ENCODE measurements at places on chromosomes 7 and 10. TPM values are rescaled to one million over a fixed set of nuclear protein-coding genes. Genes with fewer than 3 reads are reported as not detected.

DNA sequence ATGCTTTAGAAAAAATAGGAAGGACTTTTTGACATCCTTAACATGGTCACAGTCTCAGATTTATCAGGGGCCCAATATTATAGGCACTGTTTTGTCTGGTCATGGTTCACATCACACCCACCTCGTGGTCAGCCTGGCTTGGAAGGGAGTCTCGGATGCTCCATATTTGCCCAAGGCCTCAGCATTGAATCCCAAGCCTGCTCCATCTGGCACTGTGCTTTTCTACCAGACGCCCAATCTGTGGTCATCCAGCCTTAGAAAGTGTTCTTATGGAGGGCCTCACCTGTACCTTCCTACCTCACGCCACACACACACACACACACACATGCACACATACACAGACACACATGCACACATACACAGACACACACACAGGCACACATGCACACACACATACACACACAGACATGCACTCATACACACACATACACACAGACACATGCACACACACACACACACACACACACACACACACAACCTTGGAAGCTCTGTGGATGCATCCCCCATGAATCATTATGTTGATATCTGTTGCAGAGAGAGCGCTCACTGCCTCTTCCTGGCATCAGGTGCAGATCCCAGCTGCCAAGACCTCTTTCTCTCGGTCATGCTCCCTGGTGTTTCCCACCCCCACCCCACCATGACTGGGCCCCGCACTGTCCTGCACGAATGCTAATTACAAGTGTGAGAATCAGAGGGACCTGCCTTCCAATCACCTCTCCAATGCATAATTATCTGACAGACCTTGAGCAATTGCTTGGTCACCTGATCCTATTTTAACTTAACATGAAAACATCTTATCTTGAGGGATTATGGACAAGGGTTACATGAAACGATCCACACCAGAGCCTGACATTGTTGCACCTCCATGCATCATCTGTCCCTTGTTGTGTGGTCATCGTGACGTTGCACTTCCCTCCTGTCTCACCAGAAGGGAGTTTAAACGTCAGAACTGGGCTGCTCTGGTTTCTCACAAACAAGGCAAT lies 122.7 kb upstream of the TMEM72 start:
- peaks cover 3% of the 10 kb centered on the region for H3K27me3 ChIP-seq

- H3K27me3 ChIP-seq = no peaks in the 10 kb centered on the region
- no peaks in the 10 kb centered on the region for H3K36me3 ChIP-seq
- no peak overlapping the region for H3K27ac ChIP-seq
Measured at GRCh38 chr7:28862595-28863272, 95.4 kb downstream of the TRIL start.

DNA sequence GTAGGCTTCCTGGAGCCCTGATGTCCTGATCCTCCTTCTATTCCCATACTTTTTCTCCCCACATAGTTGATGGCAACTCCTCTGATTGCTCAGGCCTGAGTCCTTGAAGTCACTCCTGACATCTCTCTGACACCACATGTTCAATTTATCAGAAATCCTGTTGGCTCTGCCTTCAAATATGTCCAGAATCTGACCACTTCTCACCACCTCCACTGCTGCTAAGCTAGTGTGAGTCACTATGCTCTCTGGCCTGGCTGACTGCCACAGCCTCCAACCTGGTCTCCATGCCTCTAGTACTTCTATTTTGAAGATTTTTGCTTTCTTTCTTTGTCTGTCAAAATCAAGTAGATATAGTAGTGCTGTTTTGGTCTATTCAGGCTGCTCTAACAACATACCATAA lies 53.0 kb downstream of the TMEM229A start:
- no peak overlapping the region for H3K27ac ChIP-seq
- no peak overlapping the region for H3K4me3 ChIP-seq
- H3K4me1 ChIP-seq = no peaks in the 10 kb centered on the region
- no peak for DNase-seq
- H3K27me3 ChIP-seq = peaks cover 1% of the 10 kb centered on the region

The GHRHR gene
- total RNA-seq = 7.5 TPM

GRCh38 chr7:87512906-87513305 lies 37.4 kb upstream of the ABCB4 start:
- H3K4me1 ChIP-seq = peaks cover 2% of the 10 kb centered on the region
- no peak for DNase-seq
- no peak overlapping the region for H3K4me3 ChIP-seq
- no peaks in the 10 kb centered on the region for H3K36me3 ChIP-seq

The NCF1 gene
- total RNA-seq = 0.80 TPM

- peaks cover 7% of the 10 kb centered on the region for H3K36me3 ChIP-seq
- DNase-seq = peak; percentile 46
- no peak overlapping the region for H3K4me3 ChIP-seq
- H3K27ac ChIP-seq = no peak overlapping the region
Measured at GRCh38 chr10:120600871-120601649, 144.0 kb downstream of the PLPP4 start.

DNA sequence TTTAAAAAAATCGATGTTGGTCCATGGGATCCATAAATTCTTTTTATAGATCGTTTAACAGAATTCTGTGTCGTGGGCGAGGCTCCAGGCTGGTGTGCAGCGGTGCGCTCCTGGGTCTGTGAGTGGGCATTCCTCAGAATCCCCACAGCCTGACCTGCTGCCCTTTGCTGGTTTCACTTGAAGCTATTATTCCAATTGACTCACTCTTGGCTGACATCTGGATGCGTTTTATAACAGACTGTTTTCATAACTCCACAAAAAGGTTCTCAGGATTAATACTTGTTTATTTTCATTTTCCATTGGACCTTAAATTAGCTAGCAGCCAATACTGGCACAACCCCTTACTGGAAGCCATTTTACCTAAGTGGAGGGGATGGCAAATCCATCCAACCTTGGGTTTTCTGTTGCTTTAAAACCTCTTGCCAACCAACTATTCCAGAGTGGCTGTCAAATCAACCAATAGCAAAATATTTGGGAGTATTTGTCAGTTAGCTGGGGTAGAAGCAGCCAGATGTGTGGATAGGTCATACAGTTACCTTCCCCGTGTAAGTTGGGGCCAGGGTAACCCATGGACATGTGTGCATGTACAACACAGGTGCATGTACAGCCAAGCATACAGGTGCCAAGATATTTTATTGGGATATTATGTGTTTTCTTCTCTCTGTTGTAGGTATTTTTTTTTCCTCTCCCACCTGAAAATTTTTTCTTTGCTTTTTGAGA lies 160.7 kb upstream of the ZNF32 start:
- H3K36me3 ChIP-seq = no peaks in the 10 kb centered on the region
- DNase-seq = no peak
- H3K4me3 ChIP-seq = no peak overlapping the region
- no peak overlapping the region for H3K27ac ChIP-seq

DNA sequence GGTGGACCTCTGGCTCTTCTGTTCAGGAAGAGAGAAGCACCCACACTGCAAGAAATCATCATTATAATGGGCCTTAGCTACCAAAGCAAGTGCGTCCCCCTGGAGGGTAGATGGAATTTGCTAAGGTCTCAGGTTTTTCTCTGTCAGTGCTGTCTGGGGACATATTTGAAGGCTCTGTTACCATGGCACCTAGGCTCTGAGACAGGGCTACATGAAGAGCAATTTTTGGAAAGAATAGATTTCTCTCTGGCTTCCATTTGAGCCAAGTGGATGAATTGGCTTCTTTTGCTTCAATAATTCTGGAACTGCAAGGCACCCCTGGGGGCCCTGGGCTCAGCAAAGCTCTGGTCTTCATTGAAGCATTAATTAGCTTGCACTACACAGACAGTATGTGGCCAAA lies 349.1 kb upstream of the GALNT17 start:
- no peak overlapping the region for H3K27ac ChIP-seq
- DNase-seq = no peak
- peaks cover 2% of the 10 kb centered on the region for H3K27me3 ChIP-seq
- no peak overlapping the region for H3K4me3 ChIP-seq

- no peak for DNase-seq
- no peaks in the 10 kb centered on the region for H3K36me3 ChIP-seq
- no peak overlapping the region for H3K27ac ChIP-seq
- H3K4me3 ChIP-seq = no peak overlapping the region
Measured at GRCh38 chr10:61313460-61313859, 139.7 kb downstream of the TMEM26 start.

The PCGF5 gene
- total RNA-seq = 21.5 TPM

The PTER gene
- total RNA-seq = 2.3 TPM

DNA sequence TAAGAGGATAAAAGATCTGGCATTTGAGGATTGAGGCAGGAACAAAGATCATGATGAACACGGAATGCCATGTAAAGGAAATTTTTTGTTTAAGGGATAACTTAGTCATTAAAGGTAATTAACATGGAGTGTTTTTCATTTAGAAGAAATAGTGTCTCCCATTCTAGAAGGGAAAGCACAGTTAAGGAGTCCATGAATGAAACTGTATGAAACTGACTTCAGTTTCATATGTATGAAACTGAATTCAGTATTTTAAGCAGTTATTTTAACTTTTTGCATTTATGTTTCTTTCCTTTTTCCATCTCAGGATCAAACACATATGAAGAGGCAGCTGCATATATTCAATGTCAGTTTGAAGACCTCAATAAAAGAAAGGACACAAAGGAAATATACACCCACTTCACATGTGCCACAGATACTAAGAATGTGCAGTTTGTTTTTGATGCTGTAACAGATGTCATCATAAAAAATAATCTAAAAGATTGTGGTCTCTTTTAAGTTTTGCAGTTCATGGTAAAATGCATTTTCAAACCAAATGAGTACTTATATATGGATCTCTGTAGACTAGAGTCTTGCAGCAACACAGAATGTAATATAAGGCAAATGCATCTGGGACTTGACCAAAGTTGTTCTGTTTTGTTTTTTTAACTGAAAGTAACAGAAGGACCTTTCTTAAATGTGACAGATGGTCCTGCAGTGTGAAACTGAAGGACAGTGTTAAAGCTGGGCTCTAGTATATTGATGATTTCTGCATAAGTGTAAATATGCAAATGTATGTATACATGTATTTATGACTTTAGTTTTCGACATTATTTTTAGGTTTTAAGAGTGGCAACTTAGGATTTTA lies 82.6 kb downstream of the GNAI1 start:
- peaks cover 8% of the 10 kb centered on the region for H3K4me1 ChIP-seq
- DNase-seq = no peak
- H3K27me3 ChIP-seq = peaks cover 2% of the 10 kb centered on the region
- H3K36me3 ChIP-seq = peaks cover 18% of the 10 kb centered on the region
- H3K4me3 ChIP-seq = no peak overlapping the region
- no peak overlapping the region for H3K27ac ChIP-seq

The GIMAP8 gene
- total RNA-seq = 143 TPM

DNA sequence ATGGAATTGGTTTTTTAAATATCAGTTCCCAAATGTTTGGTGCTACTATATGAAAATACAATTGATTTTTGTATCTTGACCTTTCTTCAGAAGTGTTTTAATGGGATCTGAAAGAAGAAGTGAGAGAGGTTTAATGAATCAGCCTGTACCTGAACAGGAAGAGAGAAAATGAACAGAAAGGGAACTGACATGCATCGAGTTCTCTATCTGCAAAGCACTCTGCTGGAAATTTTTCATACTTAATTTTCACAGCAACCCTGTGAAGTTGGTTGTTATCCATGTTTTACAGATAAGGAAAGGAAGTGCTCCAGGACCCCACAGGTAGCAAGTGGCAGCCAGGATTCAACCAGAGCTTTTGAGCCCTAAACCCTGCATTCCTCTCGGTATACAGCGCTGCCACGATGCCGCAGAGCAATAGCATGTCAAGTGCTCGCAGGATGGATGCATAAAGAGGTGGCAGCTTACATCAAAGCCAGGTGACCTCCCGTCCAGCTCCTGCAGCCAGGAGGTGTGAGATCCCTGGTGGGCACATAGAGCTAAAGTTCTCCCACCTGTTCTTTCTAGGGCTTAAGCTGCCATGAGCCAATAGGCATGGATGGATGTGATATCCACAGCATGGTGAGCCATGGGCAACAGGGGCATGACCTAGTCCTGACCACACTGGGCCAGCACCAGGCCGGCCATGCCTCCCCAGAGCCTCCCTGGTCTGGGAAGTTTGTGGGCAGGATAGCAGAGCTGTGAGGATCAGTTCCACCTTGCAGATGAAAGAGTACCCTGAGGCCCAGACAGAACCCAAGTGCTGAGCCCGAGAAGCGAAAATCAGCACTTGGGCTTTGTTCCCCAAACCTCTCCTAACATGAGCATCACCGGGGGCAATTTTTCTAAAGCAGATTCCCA lies 57.2 kb downstream of the CALML3 start:
- H3K4me1 ChIP-seq = peaks cover 31% of the 10 kb centered on the region
- H3K27ac ChIP-seq = peak overlapping the region; percentile 80
- H3K4me3 ChIP-seq = no peak overlapping the region
- peaks cover 6% of the 10 kb centered on the region for H3K27me3 ChIP-seq
- no peaks in the 10 kb centered on the region for H3K36me3 ChIP-seq
- no peak for DNase-seq

GRCh38 chr10:132803416-132804210 lies 17.7 kb upstream of the NKX6-2 start:
- no peak for DNase-seq
- H3K4me3 ChIP-seq = no peak overlapping the region
- no peaks in the 10 kb centered on the region for H3K36me3 ChIP-seq

DNA sequence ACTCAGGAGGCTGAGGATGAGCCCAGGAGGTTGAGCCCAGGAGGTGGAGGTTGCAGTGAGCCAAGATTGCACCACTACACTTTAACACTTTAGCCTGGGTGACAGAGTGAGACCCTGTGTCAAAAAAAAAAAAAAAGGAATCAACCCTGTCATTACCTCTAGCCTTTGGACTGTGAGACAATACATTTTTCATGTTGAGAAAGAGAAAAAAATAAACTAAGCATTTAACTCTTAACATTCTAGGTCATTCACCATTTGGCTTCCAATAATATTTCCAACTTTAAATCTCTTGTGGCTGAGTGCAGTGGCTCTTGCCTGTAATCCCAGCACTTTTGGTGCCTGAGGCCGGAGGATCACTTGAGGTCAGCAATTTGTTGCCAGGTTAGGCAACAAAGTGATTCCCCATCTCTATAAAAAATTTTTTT lies 41.9 kb upstream of the TPST1 start:
- no peaks in the 10 kb centered on the region for H3K27me3 ChIP-seq
- no peaks in the 10 kb centered on the region for H3K4me1 ChIP-seq
- peaks cover 9% of the 10 kb centered on the region for H3K36me3 ChIP-seq

- peaks cover 3% of the 10 kb centered on the region for H3K36me3 ChIP-seq
- H3K4me3 ChIP-seq = no peak overlapping the region
- no peak overlapping the region for H3K27ac ChIP-seq
- H3K27me3 ChIP-seq = peaks cover 3% of the 10 kb centered on the region
- peaks cover 2% of the 10 kb centered on the region for H3K4me1 ChIP-seq
Measured at GRCh38 chr7:44624318-44624717, 17.9 kb downstream of the OGDH start.

The PNLIPRP2 gene
- total RNA-seq = not detected

DNA sequence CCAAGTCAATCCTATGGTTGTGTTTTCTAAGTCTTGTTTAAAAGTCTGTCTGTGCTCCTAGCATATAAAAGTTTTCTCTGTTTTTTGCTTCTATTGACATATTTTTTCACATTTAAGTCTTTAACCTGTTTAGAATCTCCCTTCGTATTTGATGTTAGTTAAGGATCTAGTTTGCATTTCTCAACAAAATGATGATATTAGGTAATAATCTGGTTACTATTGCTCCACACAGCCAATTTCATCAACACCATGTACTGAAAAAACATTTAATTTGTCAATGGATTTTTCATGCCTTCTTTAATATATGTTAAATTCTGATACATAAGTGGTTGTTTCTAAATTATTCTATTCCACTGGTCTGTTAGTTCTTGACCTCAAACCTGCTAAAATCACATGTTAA lies 17.5 kb upstream of the TSGA13 start:
- no peak for DNase-seq
- no peaks in the 10 kb centered on the region for H3K4me1 ChIP-seq
- H3K36me3 ChIP-seq = no peaks in the 10 kb centered on the region
- H3K4me3 ChIP-seq = no peak overlapping the region
- H3K27ac ChIP-seq = no peak overlapping the region

Measured in endothelial cell (in vitro differentiated cells).